ENCODE measurements at places on chromosomes 7 and 10.

DNA sequence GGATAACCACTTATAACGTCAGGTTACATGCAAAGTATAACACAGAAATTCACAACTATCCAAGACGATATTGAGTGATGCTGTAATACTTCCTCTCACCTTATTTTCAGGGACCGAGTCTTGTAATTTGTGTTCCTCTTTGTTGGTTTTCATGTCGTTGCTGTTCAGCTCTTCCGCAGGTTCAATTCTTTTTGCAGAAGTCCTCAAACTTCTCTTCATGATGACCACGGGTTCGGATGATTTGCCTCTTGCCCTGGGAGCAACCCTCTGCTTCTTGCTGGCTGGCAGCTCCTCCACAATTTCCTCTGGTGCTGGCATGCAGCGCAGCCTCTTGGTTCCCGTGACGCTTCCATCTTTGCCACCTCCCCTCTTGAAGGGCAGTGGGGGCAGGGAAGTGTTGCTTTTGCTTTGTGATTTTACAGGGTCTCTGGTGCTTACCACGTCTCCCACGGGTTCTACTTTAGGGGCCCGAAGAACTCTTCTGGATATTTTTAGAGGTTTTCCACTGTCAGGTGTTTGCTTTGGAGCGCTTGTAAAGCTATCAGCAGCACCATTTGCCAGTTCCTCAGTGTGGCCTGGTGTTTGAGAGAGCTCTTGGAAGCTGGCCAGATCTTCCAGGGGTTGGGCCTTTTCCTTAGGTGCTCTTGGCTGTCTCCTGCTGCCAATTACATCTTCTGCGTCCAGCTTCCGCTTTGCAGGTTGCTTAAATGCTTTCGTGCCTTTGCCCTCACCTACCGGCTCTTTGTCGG, 23.6 kb downstream of the MKI67 start:
- DNase-seq = no peak

DNA sequence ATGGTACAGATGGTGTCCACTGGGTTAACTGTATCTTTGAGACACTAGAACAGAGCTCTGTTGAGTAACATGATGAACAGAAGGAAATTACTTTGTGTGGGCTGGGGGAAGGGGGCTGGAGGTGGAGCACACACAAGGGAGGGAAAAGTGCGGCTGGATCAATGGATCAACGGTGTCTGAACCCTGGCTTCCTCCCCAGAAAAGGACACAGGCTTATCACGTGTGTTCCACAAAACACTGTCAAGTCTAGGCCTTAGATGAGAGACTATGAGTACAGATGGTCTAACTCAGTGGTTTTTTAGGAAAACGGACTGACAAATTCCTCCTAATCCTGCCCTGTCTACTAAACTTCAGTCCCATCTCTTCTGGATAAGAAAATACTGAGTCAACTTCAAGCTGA, 27.8 kb downstream of the HSPB1 start:
- DNase-seq = no peak

GRCh38 chr10:14477408-14477710, 146.6 kb upstream of the FRMD4A start:
- DNase-seq = no peak

DNA sequence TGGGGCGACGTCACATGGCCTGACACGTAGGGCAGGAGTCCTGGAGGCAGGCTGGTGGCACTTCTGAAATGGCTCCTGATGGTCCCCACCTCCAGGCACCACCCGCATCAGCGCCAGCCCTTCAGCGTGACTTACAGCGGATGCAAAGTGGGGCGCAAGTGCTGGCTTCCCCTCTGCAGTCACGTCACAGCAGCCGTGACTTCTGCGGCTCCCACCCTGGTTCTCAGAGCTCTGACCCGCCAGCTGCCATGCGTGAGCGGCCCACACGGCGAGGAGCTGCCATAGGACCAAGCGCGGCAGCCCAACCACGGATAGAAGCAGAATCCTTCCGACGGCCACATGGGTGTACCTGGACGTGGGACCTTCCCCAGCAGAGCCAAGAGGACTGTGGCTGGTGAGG, 159.0 kb downstream of the ELFN1 start:
- DNase-seq = no peak

- no peak for DNase-seq
Observed at GRCh38 chr10:119614686-119615085, 17.9 kb upstream of the TIAL1 start.

DNA sequence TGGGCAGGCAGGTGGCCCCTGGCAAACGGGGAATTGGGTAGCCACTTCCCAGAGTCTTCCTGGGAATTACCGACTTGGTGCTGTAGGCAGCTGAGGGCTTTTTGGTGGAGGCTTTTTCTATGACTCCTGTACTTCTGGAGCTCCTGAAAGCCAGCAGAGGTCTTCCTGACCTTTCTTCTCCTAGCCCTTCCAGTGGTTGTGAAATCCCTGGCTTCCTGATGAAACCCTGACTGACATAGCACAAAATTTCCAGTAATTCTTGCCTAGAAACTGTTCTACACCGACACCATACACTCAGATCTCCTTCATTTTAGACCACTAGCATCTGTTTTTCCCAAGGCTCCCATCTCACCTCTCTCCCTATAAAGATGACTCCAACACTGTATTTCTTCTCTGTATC, 120.2 kb downstream of the STRA8 start:
- DNase-seq = no peak

DNA sequence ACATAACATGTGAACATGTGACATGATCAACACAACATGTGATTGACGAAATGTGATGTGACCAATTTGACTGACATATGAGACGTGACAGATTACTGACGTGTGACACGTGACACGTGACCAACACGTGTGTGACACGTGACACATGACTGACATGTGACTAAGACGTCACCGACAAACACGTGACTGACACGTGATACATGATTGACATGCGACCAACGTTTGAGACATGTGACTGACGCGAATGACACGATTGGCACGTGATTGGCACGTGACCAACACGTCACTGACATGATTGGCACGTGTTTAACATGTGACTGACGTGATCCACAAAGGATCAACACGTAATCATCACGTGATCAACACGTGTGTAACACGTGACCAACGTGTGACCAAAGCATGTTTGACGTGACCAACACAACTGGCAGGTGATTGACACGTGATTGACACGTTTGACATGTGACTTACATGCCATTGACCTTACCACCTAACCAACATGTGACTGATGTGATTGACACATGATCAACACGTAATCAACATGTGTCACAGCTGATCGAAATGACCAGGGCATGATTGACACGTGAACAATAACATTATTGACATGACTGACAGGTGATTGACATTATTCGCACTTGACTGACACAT, 23.7 kb downstream of the CRPPA start:
- DNase-seq = no peak

DNA sequence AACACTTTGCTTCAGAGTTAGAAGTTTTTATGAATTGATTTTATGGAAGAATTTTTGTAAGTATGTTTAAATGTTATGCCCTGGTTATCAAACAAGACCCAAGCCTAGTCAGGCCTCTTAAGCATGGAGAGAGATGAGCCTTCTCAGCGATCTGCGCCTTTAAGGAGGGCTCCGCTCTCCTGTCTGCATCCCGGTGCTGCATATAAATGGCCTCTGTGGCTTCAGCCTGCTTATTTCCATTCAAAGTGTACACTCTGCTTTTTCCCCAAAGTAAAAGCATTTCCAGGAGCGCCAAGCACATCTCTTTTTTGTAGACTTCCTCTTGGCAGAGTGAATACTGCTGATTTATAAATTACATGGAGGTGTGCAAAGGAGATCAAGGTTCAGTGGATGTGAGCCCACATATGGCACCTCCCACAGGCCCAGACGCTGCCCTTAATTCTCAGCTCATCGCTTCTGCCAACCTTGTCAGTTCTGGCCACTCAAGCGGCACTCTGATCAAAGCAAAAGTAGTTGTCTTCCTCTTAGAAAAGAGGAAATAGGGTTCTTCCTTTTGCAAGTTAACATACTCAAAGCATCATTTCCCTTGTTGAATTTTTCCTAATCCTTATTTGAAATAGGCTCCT, 70.0 kb upstream of the SFMBT2 start:
- no peak for DNase-seq

DNA sequence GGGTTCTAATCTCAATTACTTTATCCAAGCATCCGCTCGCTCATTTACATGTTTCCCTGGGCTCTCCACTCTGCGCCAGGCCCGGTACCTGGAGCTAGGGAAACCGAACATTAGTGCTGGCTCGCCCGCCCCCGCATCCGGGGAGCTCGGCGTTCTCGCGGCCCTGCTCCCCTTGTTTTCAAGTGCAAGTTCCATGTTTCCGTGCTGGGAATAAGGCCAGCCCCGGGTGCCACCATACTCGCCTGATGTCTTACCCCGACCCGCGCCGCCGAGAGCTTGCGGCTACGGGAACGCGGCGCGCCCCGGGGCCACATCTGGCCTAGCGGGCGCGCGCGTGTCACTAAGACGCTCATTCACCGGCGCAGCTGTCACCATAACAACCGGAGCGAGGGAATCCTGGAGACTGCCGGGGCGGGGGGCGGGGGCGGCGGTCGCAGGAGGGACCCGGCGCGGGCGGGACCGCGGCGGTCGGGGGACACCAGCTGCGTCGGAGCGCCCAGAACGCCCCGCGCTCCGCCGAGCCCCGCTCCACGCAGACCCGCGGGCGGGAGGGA, at the start of gene NEURL1:
Gene NEURL1, plus strand, starts transcription at position 344 of the 554 bp plus-strand sequence. CDS start 683 bp downstream, outside the sequence.
- no peak for DNase-seq

GRCh38 chr10:127194111-127194510, 2.3 kb downstream of the INSYN2A start:
- DNase-seq = no peak

DNA sequence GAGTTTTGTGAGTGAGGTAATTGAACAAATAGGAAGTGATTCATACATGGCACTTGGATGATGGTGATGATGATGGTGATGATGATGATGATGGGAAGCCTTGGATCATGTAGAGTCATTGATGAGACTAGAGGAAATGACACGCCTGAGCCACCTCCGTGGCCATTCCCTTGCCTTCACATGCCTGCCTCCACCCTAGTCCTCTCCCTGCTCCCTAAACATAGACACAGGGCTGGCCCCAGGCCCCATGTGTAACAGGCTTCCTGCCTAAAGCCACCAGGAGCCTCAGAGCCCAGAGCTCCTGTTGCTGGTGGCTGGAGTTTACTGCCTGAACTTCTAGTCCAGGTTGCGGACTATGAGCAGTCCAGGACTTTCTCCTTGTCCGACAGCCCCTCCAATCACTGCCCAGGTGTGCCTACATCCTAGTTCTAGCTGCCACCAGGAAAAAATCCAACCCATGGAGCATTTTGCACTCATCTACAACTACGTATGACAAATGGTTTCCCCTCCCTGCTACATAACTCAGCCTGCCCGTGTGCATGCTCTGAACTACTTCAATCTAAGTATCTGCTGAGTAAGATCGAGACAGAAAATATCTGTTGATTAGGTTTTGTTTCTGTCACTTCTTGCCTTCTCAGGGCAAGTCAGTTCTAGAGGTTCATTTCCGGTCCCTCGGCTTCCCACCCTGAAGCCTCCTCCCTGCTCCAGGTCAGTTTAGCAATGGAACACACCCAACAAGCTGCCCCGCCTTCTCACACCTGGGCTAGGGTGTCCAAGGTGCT, 35.5 kb upstream of the KDM7A start:
- DNase-seq = no peak

DNA sequence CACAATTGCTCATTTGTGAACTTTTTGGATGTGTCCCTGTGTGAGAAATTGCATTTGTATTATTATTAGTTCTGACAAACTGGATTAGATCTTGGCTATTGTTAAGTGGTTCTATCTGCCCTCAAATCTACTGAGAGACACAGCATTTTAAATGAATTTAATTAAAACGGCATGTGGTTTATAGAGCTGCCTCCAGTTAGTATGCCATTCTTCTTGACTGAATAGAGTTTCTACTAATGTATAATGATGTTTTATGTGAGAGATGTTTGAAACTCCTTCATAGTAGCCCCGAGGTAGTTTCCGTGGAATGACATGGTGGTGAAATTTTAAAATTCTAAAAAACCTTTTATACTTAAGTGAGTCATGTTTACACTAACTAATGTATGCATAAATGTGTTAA, 110.9 kb downstream of the DYNC1I1 start:
- no peak for DNase-seq

GRCh38 chr10:36057180-36057579, 415.1 kb upstream of the FZD8 start:
- no peak for DNase-seq

DNA sequence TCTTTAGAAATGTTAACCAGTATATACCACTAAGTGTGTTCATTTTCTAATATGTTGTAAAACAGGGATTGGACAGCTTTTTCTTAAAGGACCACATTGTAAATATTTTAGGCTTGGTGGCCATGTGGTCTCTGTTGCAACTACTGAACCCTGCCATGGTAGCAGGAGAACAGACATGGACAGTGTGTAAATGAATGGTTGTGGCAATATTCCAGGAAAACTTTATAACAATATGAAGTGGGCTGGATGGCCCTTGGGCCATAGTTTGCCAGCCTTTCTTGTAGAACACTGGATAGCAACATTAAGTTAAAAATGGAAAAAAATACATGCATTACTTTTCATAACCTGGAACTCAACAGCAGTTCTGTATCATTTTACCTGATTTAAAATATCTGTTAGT, 61.0 kb downstream of the SND1 start:
- no peak for DNase-seq

DNA sequence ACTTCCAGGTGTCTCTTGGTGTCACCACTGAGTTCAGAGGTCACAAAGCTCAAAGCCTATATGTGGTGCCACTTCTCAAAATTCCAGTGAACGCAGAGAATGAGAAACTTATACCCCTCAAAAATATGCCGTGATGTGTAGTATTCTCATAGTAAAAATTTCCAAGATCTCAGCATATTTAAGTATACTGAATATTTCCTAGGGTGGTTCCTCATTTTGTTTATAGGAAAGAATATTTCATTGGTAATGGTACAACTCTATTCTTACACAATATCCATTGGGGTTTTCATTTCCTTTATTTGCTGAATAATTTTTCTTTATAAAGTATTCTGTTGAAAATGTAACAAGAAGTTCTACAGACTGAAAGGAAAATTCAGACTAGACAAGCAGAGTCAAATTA, 58.9 kb upstream of the ADO start:
- no peak for DNase-seq

DNA sequence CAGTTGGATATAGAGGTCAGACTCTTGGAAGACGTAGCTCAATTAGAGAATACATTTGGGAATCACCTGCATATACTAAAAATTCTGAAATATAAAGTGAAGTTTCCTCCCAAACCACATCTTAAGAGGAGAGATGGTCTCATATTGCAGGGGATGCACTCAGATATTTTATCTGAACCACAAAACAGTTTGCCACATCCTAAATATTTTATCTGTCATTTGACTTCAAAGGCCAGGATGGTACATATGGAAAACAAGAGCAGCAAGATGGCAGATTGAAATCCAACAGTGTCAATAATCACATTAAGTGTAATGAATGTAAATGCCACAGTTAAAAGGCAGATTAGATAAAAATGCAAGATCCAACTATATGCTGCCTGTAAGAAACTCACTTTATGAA, 97.1 kb downstream of the GALNT11 start:
- DNase-seq = no peak

GRCh38 chr10:100501423-100501822, 18.2 kb downstream of the SEC31B start:
- no peak for DNase-seq

DNA sequence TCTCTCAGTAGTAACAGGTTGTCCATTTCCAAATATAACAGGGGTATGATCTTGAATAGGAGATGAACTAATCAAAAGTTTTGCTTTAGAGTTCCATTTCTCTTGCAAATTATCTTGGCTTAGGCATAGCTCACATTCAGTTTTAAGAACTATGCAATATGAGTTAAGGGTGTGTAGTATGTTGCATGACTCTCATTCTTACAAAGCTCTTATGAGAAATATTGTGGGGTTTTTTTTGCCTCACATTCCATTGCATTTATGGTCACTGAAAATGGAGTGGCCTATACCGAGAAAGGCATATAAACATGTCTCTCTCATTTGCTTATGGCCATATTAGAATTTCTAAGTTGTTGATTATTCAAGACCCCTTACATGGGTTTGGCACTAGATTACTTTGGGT, 48.5 kb upstream of the LAMB1 start:
- no peak for DNase-seq

Measured in esophagus squamous epithelium (tissue), 5 donors.